ENCODE measurements at places on chromosomes 1 and 21.

- peak; percentile 83 for DNase-seq
These were observed 3.2 kb upstream of the SRRM1 start for GRCh38 chr1:24639881-24640280.

GRCh38 chr1:6035719-6036118 is 10.0 kb upstream of the KCNAB2 start:
- no peak for DNase-seq

GRCh38 chr1:10642403-10643080 is 153.9 kb downstream of the CASZ1 start:
- DNase-seq, result no peak

DNA sequence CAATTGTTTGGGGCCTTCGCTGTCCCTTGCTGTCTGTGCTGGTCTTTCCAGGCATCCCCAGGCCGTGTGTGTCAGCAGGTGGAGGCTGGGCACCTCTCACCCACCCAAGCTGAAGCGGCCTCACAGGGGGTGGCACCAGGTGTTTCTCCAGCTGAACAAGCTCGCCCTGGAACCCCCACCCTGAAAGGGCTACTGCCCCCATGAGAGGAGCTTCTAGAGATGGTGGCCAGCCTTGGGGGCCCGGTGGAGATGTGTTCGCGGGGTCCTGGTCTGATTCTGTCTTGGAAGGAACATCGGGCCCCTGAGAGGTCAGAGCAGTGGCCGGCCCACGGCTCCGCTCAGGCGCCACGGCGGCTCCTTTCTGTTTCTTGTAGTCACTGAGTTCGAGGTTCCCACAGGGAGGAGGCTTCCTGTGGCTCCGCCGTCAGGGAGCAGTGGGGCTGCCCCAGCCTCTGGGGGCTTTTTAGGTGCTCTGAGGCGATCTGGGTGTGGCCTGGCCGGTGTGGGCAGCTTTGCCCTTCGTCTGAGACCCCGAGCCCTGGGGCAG is 46.9 kb downstream of the SKI start:
- no peak for DNase-seq

- no peak for DNase-seq
These were observed 19.9 kb downstream of the NUCKS1 start for GRCh38 chr1:205729945-205730610.

GRCh38 chr1:94282143-94282711 is 44.8 kb upstream of the ARHGAP29 start:
- no peak for DNase-seq

- DNase-seq, result no peak
These were observed 35.2 kb upstream of the EDEM3 start for GRCh38 chr1:184789884-184790283.

- DNase-seq, result no peak
These were observed 201.2 kb downstream of the TGFB2 start for GRCh38 chr1:218546314-218546713.

All from DMS53 (cell line).